ENCODE measurements at places on chromosomes 12 and 14. TPM values are rescaled to one million over a fixed set of nuclear protein-coding genes. Genes with fewer than 3 reads are reported as not detected.

RGS6 gene
- 1.0 TPM for total RNA-seq

- H3K27me3 ChIP-seq = no peaks in the 10 kb centered on the region
- DNase-seq = peak; percentile 15
- no peaks in the 10 kb centered on the region for H3K36me3 ChIP-seq
- H3K4me3 ChIP-seq = no peak overlapping the region
Measured at GRCh38 chr12:16165506-16165905, 112.0 kb downstream of the SLC15A5 start.

CYP27B1 gene
- 0.28 TPM for total RNA-seq

KCNA1 gene
- 0.61 TPM for total RNA-seq

GRCh38 chr14:59394268-59394667, 70.9 kb downstream of the GPR135 start:
- H3K36me3 ChIP-seq = no peaks in the 10 kb centered on the region
- H3K27me3 ChIP-seq = no peaks in the 10 kb centered on the region
- H3K27ac ChIP-seq = no peak overlapping the region
- H3K4me3 ChIP-seq = no peak overlapping the region

GRCh38 chr14:24426912-24427536, 2.4 kb downstream of the CBLN3 start:
- H3K36me3 ChIP-seq = no peaks in the 10 kb centered on the region
- DNase-seq = peak; percentile 12

- no peak overlapping the region for H3K27ac ChIP-seq
- H3K27me3 ChIP-seq = no peaks in the 10 kb centered on the region
- no peaks in the 10 kb centered on the region for H3K4me1 ChIP-seq
- no peak for DNase-seq
- H3K36me3 ChIP-seq = no peaks in the 10 kb centered on the region
Measured at GRCh38 chr12:52316290-52316689, 4.9 kb downstream of the KRT83 start.

GRCh38 chr12:118271183-118271582, 101.5 kb downstream of the TAOK3 start:
- H3K36me3 ChIP-seq = no peaks in the 10 kb centered on the region
- H3K4me3 ChIP-seq = no peak overlapping the region
- no peak for DNase-seq
- H3K27ac ChIP-seq = no peak overlapping the region

SLC15A4 gene
- total RNA-seq = 59.5 TPM

DNA sequence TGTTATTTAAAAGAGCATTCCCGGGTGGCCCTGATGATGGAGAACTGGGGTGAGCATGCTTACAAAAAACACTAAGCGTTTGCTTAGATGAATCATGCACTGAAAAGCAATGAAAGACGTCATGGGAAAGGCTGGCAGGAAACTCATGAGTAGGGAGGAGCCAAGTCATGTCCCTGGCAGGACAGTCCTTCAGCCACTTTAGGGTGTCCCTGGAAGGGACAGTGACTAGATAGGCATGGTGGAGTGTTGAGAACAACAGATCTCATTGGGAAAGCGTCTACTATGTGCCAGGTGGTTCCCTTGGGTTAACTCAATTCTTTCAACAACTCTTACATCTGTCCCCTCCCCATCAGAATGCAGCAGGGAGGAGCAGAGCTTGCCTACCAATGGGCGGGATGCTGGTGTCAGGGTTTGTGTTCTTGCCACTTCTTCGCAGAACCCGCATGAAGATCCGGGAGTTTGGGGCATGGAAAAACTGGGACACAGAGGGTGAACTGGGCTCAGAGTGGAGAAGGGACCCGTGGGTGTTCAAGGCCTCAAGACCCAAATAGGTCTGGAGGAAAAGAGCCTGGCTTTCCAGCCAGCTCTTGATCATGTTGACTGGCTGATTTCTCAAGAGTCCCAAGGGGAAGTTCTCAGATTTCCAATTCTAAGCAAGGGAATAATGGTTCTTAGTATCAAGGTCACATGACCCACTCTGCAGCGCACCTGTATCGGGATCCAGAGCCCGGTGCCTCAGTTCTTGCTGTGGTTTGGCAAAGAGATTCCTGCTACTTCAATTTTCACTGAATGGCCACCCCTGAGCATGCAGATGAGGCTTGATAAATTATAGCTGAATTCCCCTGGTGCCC, 653.9 kb upstream of the TBX3 start:
- peak; percentile 68 for DNase-seq
- H3K27ac ChIP-seq = peak overlapping the region; percentile 57
- no peaks in the 10 kb centered on the region for H3K4me1 ChIP-seq
